Hippocampal formation (tissue), 2 donors: ENCODE measurements at places on chromosomes 1 and 21.
A peak's percentile ranks its signal among the peaks of the same experiment; 100 is the strongest.

- peak; percentile 13 for DNase-seq
These were observed 132.2 kb downstream of the GLUL start for GRCh38 chr1:182259229-182259872.

- DNase-seq = no peak
These were observed 34.6 kb upstream of the FHAD1 start for GRCh38 chr1:15212216-15212953.

DNA sequence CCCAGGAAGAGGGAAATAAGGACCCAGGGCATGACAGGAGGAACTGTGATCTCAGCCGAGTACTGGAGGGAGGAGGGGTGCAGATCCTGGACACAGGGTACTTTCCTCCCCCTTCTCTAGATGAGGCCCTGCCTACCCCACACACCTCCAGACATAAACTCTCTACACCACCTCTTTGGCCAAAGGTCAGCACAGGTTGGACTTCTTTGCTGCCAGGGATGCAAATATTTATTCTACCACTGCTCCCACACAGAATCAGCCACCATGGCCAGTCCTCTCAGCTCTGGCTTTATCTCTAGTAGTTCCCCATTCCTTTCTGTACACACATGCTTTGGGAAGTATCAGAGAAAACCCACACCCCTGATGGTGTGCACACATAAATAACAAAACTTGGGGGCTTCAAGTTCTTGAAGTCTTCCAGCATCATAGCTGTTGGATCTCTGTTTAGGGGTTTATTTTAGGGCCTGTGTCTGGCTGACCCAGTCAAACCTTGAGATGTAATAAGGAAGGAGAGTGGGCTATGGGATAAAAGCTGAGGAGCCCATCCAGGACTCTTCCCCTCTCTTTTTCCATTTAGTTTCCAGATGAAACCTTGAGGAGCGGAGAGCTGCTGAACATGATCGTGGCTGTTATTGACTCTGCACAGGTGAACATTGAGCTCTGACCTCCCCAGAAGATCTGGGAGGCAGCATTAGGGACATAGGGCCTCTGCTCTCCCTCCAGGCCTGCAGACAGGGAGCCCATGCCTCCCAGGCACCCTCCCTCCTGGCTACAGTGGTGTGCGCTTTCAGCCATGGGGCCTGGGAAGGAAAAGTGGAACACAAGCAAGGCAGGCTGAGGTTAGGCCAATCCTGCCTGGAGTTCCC is 6.7 kb upstream of the SLC27A3 start:
- DNase-seq = no peak

DNA sequence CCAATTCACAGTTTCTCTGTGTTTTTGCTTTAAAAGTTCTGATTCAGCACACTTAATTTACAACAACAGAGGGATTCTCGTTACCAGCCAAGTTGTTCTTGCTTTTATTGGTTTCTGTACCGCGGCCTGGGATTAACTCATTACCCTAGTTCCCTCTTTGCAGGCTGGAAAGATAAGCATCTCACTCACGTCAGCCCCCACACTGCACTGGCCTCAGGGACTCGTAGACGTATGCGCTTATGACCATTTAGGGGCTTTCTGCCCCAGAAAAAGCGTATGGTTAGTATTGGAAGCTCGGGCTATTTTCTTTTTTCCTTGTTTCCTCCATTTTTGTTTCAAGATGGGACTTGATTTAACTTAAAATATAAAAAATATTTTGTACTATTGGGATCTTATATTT is 76.0 kb downstream of the POFUT2 start:
- no peak for DNase-seq

- DNase-seq = no peak
These were observed 15.5 kb downstream of the NT5C1A start for GRCh38 chr1:39656391-39656790.
